Stimulated activated naive B cell treated with anti-CD40 and anti-IgM and Interleukin-4, amounts not matched to agents 10 μg/mL and 1 μg/mL and 100 μg/mL, for 72 hours (primary cell): ENCODE measurements at places on chromosomes 7 and 10.

DNA sequence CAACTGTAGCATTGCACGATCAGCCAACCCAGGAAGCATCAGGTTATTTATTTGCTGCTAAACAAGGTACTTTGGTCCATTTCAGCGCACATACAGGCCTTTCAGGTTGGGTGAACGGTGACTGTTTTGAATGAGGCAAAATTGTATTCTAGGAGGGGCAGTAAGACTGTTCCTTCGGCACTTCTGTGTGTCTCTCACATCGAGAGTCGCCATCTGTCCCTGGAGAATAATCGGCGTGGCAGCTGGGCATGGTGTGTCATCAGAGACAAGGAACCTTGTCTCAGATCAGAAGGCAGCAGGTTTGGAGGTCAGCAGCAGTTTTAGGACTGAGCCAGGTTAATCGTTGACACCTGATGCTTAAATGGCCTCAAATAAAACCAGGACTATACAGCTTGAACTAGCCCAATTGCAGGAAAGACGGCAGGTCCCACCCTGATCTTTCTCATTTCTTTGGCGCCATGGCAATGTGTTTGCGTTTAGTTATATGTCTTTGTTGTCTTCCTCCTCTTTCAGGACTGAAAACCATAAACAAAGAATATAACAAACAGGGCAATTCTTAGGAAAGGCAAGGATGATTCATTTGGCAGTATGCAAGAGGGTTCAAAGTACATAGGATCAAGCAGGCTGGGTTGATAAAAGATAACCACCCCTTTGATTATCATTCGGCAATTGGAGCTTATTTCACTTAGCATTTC, 92.0 kb upstream of the PRR15 start:
- no peak for DNase-seq

DNA sequence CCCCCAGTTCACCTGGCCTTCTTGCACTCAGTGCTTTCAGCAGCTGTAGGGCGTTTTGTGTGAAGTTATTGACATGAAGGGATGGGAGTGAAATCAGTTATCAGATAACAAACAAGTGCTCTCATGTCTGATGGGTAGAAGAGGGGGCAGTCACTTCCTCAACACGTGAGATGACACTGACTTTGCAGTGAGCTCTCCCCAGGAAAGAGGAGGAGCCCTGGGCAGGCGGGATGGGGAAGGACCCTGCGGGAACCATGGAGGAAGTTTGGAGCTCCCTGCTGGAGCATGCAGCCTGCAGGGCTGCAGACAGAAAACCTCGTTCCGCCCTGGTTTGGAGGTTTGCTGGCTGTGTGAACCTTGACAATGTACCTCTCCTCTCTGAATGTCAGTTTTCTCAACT, 38.7 kb downstream of the GPR26 start:
- DNase-seq, result no peak

- DNase-seq, result no peak
Measured at GRCh38 chr10:132248455-132249225, 59.1 kb downstream of the STK32C start.

DNA sequence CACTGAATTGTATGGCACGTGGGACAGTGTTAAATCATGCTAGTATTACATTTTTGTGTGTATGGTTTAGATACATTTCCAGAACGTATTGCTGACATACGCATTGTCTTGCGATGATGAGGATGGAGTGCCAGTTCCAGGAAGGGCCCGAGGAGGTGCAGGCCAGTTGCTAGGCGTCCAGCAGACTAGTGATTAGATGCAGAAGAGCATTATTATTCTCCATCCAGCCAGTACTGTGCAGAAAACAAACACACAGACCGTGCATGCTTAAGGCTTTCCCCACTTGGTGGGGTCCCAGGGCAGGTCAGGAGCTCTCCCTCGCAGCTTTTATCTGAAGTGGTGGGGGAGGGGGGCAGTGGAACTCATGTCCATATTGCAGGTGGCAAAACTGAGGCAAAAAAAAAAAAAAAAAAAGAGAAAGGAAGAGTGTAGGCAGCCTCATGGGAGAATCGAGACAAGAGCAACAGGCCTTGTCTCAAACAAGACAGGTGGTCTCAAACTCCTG, 189.2 kb downstream of the CAMK1D start:
- no peak for DNase-seq

- no peak for DNase-seq
Measured at GRCh38 chr7:55211726-55212125, 153.4 kb upstream of the LANCL2 start.

GRCh38 chr7:134014935-134015334, 112.2 kb upstream of the LRGUK start:
- DNase-seq, result no peak

- DNase-seq, result peak; percentile 56
Measured at GRCh38 chr10:45249978-45250693, 65.3 kb downstream of the OR13A1 start.

DNA sequence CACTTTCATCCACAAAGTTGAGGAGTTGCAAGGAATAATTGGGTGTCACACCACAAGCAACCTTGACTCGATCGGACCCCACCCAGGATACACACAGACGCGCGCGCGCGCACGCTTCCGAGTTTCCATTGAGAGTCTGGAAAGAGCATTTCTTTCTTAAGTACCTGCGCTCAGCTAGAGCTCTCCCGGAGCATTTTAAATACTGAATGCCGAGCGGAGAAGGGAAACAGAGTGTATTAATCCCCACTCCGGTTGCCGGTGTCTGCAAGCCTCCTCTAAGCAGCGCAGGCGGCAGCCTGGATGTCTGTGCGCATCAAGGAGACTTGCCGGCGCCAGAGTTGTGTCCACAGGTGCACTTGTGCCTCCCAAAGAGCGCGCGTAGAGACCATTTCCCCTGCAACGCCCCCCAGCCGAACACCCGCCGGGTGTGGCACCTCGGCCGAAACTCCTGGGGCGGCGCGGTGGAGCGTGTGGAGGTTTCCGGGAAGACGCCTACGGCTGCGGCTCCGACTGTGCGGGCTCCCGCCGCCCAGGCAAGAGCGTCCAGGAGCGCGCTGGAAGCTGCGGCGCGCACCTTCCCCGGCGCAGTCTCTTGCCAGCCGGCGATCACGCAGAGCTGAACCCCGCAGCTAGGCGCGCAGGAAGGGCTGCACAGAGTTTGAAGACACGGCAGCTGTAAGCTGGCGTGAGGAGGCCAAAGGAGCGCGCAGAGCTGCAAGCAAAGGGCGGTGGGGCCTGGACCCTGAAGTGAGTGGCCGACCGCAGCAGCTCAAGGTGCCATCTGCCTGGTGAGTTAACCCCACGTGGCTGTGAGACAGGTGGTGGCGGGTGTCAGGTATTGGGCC, 1.1 kb upstream of the FEZF1 start:
- no peak for DNase-seq

DNA sequence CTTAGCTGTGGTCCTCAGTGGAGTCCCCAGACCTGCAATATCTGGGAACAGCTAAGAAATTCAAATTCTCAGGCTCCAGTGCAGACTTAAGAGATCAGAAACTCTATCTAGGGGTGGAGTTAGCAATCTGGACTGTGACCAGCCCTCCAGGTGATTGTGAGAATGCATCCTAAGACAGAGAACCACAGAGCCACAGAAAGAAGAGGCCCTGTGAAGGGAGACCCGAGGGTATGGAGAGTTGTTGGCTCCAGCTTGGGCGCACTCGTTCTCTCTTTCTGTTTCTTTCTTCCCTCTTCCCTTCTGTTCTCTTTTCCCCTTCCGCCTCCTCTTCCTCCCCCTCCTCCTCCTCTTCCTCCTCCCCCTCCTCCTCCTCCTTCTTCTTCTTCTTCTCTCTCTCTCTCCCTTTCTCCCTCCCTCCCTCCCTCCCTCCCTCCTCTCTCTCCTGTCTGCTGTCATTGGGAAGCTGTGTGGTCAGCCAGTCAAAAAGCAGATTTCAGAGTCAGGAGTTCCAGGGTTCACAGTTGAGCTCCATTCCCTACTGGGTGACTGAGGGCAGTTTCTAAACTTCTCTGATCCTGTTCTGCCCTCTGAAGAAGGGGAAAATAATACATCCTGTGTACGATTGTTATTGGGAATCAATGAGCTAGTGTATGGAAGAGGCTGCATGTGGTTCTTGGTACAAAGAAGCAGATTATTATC, 62.1 kb upstream of the STEAP1B start:
- no peak for DNase-seq

GRCh38 chr10:71319042-71319799, at the start of gene SLC29A3:
Gene SLC29A3, plus strand, starts transcription at chr10:71319259. Its CDS starts 51 bp downstream, at chr10:71319310.
- peak; percentile 68 for DNase-seq

GRCh38 chr7:138684340-138684739, 16.8 kb downstream of the SVOPL start:
- DNase-seq, result no peak

DNA sequence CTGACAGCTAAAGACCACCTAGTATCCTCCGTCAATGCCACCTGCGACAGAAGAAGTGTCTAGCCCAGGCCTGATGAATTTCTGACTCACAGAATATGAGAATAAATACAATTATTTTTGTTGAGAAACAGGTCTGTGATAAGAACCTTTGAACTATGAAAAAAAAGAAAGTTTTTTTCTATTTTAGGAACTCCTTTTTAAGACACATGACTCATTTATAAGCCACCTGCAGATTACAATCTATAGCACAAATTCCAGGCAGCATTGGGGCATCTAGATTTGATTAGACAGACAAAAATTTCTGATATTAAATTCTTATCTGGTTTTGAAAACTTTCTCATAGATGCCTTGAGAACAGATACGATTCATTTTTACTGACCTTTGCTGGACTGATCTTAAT, 256.7 kb upstream of the LYZL1 start:
- DNase-seq, result no peak

- DNase-seq, result no peak
Measured at GRCh38 chr10:72886621-72887020, 6.9 kb upstream of the OIT3 start.

- peak; percentile 74 for DNase-seq
Measured at GRCh38 chr10:26438534-26439341, 597 bp downstream of the APBB1IP start.

DNA sequence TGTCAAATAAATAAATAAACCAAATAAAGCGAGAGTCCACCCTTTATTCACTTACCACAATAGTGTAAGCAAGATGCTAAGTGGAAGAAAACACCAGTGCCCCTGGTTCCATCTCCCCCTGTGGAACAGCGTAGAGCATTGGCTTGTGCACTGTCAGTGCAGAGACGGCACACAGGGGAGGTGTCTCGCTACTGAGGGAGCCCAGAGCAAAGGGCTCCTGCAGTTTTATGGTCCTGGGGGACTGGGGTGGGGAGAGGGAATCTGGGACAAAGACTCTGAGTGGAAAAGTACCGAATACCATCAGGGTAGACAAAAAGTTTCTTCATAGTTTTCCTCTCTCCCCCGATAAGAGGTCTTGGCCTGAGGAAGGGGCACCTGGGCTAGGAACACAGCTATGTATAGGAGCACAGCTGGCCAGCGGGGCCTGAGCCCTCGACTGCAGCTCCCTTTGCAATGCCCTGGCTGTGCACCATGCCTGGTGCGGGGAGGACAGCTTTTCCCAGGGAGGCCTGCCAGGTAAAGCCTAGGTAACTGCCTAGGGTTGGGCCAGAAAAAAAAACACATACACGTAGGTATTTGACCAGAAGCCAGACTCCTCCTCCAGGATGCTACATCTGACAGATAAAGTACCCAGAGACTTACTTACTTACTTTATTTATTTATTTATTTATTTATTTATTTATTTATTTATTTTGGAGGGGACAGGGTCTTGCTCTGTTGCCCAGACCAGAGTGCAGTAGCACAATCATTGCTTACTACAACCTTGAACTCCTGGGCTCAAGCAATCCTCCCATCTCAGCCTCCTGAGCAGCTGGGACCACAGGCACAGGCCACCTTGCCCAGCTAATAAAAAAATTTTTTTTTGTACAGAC, 88.8 kb upstream of the KIF5B start:
- DNase-seq, result no peak

DNA sequence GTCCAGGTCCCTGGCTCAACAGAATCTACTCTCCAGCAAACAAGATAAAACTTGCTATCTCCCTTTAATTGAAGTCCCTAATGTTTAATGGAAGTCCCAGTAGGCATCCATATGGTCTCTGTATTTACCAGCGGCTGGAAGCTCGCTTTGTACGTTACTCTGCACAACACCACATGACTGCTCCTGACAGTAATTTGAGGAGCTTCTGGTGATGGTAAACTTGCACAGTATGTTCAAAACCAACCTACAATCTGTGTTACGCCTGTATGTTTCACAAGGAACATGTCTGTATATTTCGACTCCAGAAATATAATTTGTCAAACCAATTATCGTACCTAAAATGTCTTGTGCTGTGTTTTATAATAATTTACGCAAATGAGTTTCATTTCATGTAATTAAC, 4.4 kb upstream of the TECPR1 start:
- no peak for DNase-seq

DNA sequence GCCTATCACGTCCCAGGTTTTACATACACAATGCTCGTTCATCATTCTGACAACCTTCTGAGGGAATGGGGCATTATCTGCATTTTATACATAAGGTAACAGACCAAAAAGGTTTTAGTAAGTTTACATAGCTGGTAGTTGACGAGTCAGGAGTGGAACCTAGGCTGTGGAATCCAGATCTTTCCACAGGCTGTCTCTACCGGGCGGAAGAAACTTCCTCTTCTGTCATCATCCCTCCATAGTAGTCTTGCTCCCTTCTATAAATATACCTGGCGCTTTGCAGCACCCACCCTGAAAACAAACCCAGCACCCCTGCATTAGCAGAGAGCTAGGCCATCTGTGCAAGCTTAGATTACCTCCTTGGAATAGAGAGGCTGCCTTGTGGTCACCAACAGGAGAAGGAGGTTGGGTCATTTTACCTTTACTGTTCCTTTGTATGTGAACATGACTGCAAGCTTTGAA, 1.3 kb downstream of the TSPAN13 start:
- DNase-seq, result no peak

DNA sequence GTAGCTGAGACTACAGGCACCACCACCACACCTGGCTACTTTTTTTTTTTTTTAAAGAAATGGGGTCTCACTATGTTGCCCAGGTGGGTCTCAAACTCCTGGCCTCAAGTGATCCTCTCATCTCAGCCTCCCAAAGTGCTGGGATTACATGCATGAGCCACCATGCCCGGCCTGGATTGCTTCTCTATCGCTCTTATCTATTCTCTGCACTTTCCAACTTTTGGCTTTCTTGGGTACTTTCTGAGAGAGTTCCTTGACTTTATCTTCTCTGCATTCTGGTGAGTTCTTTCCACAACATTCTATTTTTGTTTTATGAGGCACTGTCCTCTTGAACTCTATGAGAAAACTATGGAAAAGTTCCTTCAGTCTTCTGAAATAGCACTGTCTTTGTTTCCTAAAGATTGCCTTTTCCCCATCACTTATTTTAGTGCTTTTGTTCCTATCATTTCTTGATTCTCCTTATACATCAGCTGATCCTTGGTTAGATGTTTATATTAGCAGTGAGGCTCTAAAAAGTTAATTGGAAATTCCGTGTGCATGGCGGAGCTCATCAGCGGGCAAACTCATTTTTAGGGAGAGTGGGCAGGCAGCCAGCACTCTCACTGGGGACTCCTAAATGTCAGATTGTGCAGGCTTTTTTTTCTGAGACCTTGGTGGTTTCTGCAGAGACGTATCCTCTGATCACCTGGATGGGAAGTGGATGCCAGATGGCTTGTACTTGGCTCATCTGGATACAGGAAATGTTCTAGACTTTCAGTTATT, 43.9 kb downstream of the HIP1 start:
- DNase-seq, result no peak

DNA sequence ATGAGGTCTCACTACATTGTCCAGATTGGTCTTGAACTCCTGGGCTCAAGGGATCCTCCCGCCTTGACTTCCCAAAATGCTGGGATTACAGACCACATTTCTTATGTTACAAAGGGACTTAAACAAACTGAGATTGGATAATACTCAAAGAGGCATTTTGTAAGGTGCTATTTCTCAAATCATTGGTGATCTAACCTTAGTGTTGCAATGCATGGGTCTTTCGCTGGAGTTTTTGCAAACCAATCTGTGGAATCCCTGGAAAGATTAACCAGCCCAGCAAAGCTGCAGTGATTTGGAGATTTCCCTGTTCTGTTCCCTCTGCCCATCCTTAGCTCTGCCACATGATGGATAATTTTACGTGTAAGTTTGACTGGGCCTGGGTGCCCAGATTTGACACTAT, 20.4 kb upstream of the ECHDC3 start:
- no peak for DNase-seq
